AG04449 (cell line): ENCODE measurements at places on chromosomes 6 and 20.

GRCh38 chr6:145544041-145544440 is 191.3 kb downstream of the EPM2A start:
- DNase-seq: no peak

- no peak for DNase-seq
Observed at GRCh38 chr20:45053430-45054351, 47.2 kb downstream of the KCNS1 start.

GRCh38 chr6:168232062-168232461 is 87.5 kb downstream of the DACT2 start:
- DNase-seq: no peak

- DNase-seq: no peak
Observed at GRCh38 chr6:170186941-170187668, 103.8 kb downstream of the DLL1 start.

- DNase-seq: no peak
Observed at GRCh38 chr20:61969806-61970205, 95.9 kb downstream of the TAF4 start.

- peak; percentile 63 for DNase-seq
Observed at GRCh38 chr6:26594730-26595632, 1.8 kb upstream of the ABT1 start.

DNA sequence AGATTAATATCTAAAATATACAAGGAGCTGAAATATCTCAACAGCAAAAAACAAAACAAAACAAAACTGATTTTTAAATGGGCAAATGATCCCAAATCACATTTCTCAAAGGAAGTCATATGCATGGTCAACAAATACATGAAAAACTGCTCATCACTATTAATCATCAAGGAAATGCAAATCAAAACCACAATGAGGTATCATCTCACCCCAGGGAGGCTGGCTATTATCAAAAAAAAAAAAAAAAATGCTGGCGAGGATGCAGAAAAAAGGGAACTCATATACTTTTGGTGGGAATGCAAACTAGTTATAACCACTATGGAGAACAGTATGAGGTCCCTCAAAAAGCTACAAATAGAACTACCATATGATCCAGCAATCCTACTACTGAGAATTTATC is 34.6 kb downstream of the REPS1 start:
- DNase-seq: no peak

DNA sequence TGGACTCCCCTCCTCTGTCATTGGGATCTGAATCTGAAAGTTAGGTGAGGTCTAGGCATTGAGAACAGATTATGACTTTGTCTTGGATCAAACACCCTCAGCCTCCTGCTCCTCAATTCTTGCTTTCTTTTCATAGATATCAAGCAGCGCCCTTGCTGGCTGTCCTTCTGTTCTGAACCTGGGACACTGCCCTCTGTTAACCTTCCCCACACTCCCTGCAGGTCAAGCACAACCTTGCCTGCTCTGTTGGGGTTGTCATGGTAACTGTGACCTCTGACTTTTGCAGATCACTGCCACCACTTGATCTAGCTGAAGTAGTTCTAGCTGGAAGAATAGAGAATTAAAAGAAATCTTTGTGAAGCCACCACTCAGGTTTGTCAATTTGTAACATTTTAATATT is 16.4 kb upstream of the MICA start:
- DNase-seq: no peak

DNA sequence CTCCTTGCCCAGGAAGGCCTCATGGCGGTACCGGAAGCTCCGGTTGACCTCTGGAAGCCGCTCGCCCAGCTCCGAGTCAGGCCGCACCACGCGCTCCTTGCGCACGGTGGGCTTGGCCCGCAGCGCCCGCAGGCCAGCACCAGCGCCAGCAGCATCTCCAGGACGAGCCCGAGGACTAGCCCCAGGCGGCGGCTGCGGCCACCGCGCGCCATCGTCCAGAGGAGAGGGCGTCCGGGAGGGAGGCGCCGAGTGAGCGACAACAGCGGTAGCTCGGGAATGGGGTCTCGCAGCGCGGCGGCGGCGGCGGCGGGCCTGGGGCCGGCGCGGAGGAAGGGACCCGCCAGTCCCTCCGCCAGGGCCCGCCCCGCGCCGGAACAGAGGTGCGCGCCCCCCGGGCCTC is 27.6 kb upstream of the CGA start:
- DNase-seq: no peak
